Activated T-helper 1 cell treated with anti-CD3 and anti-CD28 coated beads, Interleukin-2, amount 50 U/mL, for 16 hours (primary cell): ENCODE measurements at places on chromosomes 7 and 10.
A peak's percentile ranks its signal among the peaks of the same experiment; 100 is the strongest.

DNA sequence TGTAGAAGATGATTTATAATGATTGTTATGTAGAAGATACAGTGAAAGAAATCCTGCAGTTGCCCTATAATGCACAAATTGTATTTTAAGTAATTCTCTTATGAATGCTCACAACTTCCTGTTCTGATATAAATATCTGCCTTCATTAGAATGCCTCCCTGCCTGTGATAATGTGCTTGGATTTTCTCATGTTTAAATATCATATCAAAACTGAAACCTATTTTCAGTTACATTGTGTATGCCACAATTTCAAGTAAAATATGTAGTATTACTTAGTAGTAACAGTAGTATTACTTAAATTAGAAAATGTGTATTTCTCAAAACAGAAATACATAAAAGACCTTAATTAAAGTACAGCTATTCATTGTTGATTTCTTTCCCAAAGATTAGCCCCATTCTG is 41.1 kb upstream of the TFEC start:
- no peak for DNase-seq

GRCh38 chr7:91320366-91321078 is 56.3 kb downstream of the FZD1 start:
- DNase-seq = no peak

DNA sequence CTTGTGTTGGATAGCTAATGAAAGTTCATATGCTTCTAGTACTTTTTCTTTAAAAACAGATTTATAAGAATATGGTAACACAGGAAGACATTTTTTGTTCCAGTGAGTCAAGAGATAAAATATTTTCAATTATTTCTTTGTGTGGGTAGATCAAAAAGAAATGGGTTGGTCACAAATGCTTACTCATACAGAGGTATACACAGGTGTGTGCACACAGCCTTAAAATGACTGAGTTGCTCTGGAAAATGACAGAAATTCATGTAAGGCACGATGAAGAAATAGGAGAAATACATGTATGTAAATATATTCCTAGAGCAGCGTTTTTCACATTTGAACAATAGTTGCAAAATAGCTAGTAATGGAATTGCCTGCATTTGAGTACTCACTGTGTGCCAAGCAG is 66.0 kb downstream of the ST7 start:
- no peak for DNase-seq

DNA sequence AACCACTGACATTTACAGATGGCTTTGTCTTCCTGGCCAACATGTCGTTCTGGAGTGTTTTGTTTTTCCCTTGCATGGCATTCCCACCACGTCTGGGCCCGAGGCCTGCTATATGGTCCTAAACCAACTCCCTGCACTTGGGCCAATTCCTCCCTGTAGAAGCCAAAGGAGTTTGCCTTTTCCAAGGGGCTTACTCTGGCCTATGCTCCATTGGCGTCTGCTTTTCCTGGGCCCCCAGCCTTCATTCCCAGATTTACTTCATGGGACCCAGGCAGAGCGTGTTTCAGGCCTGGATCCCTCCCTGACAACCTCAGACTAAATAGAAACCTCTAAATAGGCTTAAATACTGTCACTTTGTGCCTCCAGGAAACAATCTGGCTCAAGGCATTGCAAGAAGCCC is 60.7 kb downstream of the MINDY4 start:
- no peak for DNase-seq

- DNase-seq = no peak
Measured at GRCh38 chr10:34249634-34250033, 565.5 kb downstream of the PARD3 start.

DNA sequence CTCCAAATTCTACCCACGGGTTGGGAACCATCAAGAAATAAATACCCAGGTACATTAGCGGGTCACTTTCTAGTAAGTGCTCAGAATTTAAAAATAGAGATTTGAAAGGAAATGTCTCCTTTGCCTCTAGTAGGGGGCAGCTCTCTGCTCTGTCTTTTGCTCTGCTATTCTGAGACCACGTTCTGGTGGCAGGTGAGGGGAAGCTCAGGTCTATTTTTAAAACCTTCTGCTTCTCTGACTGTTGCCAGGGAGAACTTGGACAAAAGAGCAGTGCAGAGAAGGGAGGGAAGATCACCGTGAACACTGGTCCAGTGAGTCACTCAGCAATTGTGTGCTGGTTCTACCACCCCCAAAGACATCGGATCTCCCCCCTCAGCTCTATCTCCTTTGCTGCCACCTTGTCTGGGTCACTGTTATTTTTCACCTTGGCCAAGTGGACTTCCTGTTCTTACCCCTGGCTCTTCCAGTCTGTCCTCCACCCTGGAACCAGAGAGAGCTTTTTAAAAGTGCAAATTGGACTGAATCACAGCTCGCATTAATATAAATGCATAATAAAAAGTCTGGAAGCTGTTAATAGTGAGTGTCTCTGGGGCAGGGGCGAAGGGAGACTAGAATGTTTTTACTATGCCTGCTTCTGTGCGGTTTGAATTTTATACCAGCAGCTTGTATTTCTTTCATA is 72.4 kb upstream of the LOXL4 start:
- no peak for DNase-seq

DNA sequence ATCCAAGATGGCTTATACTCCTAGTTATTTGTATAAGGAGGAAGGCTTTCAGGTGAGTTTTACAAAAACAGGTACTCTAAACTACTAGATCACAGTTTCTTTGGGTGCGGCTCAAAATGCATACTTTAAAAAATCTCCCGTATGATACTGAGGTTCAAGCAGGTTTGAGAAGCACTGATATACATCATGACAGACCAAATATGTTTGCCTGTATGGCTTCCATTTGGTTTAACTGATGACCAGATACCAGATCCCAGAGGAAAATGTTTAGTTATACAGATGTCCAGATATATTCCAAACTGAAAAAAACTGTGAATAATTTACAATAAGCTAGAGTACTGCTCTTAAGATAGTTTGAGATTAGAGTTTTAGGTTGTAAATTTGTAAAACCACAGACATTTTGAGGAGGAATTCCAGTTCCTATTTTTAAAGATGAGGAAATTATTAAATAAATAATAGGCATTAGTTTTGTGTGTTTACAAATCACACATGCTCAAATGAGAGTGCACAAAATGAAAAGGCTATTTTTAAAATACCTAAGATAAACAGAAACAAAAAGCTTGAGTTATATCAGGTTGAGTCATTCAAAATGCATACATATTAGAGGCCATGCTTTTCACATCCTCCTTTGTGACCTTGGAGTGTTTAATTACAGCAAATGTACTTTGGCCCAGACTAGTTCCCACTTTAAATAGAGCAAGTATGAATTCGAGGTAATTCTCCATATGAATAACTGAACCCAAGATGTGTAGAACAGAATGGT is 60.5 kb downstream of the SEMA3C start:
- DNase-seq = no peak

DNA sequence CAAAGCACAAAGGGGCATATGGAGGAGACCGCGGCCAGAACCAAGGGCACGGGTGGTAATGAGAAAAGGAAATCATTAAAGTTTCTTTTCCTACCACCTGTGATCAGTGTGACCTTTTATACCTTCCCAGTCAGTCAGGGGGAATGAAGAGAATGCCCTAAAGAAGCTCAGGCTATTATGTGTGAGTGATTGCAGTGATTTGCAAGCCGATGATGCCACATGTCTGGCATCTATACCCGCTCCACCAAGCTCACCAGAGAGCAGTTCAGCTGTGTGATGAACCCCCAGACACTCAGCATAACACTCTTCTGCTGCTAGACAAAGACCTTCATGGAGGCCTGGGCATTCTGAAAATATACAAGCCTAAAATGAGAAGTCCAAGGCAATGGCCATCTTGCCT is 106.2 kb upstream of the AGK start:
- DNase-seq = no peak

GRCh38 chr7:155256081-155256760 is 41.5 kb upstream of the INSIG1 start:
- no peak for DNase-seq

DNA sequence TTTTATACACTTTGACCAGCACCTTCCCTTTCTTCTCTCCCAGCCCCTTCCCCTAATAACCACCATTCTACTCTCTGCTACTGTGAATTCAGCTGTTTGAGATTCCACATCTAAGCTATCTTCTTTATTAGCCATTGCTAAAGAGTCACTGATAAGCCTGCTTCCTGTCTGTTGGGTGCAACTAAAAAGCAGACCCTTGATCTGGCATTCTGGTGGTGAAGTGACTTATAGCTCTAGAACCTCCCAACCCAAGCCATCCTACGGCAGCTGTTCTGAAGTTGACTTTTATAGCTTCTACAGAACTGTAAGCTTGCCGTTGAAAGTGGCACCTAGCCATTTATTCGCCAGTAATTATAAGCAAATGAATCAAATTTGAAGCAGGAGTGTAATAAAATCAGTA is 105.6 kb downstream of the AHR start:
- DNase-seq = no peak

DNA sequence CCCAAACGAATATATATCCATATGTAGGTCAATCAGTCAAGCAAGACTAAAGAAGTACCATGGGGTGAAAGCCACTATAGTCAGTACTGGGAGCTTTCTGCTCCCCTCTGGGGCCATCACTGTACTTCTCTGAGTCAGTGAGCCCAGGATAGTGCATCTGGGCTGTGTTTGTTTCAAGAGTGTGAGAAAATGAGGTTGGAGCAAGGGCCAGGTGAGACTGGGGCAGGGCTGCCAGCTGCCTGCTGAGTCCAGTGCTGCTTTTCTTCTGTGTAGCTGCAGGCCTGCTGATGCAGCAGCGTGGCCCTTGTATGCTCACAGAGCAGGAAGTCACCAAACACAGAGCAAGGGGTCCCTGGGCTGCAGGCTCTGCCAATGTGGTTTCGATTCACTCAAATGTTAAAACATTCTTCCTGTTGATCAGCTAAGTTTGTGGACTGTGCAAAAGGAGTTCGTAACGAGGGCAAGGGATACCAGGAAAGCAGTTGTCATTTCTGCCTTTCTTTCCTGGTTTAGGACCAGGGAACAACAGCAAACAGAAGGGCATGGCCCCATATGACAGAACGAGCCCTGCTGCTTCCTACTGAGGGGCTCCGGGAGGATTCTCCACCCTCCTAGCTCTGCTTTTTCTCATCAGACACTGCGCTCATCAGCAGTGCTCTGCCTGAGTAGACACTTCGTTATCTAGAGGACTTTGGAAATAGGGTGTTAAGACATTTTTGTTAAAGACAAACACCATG is 65.4 kb upstream of the TNS3 start:
- no peak for DNase-seq

- DNase-seq = no peak
Measured at GRCh38 chr10:88791924-88792323, 10.6 kb upstream of the LIPM start.

DNA sequence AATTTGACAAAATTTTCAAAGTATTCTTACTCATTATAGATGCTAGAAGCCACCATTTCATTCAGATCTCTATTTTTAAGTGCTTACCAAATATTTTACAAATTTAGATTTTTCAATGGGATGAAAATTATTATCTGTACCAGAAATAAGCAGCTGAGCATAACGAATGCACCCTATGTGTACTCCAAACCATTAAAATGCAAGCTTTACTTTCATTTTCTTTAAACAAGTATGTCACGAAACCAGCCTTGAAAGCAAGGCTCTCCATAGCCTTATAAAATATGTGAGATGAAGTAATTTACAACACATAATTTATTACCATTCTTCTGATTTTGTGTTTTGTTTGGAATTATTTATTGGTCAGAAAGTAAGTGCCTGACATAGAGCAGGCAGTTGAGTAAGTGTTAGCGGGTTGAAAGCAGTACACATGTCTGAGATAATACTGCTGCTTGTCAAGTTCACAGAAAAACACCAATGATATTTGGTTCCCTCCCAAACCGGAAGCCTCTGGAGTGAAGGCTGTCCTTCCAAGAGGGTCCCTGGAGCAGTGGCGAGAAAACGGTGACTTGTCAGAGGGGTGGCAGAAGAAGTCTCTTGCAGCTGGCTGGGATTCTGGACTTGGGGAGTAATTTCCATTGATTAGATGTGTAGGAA is 322.7 kb upstream of the PFKP start:
- DNase-seq = no peak

DNA sequence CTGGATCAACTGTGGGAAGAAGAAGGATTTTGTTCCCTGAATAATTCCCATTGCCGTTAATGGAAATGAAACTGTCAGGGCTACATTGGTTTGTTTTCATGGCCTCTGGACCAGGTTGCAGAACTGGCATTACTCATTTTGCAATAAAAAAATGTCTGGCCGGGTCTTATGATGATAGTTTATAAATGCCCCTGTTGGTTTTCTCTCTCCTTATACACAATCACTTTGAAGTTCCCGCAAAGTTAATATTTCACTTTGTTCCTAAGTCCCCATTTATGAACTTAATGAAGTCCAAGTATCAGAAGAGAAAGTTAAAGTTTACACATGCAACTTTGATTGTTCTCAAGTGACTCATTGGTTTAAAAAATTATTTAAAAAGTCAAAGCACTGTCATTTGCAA is 150.7 kb upstream of the PRR15 start:
- DNase-seq = no peak

DNA sequence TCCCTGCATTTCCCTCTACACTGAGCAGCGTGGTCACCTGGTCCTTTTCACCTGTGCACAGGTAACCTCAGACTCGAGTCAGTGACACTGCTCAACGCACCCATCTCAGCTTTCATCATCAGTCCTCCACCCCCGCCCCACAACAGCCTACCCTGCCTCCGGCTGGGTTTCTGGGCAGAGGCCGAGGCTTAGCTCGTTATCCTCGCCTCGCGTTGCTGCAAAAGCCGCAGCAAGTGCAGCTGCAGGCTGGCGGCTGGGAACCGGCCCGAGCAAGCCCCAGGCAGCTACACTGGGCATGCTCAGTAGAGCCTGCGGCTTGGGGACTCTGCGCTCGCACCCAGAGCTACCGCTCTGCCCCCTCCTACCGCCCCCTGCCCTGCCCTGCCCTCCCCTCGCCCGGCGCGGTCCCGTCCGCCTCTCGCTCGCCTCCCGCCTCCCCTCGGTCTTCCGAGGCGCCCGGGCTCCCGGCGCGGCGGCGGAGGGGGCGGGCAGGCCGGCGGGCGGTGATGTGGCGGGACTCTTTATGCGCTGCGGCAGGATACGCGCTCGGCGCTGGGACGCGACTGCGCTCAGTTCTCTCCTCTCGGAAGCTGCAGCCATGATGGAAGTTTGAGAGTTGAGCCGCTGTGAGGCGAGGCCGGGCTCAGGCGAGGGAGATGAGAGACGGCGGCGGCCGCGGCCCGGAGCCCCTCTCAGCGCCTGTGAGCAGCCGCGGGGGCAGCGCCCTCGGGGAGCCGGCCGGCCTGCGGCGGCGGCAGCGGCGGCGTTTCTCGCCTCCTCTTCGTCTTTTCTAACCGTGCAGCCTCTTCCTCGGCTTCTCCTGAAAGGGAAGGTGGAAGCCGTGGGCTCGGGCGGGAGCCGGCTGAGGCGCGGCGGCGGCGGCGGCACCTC is at the start of the genes KLLN and PTEN:
TSS of gene KLLN (minus strand) at position 481 of the 891 bp plus-strand sequence. CDS start 1,046 bp downstream, outside the sequence.
TSS of gene PTEN (plus strand) at position 573 of the 891 bp plus-strand sequence. CDS start 845 bp downstream, outside the sequence.
- DNase-seq = peak; percentile 66

DNA sequence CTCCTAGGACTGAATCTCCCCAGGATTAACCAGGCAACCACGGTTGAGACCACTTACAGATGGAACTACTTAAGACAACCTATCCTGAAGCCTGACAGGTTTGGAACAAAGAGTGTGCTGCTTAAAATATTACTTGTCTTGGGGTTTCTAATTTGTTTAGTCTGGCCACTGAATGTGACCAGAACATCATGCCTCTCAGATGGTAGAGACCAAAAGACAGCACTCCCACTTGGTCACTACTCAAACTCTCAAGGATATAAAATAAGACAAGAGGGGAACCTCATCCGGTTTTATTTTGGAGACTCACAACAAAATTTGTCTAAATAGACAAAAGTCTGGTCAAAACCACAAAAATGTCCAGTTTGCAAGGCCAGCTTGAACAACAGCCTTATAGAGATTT is 15.3 kb downstream of the MRPL32 start:
- no peak for DNase-seq

GRCh38 chr7:127629268-127629854 is 11.4 kb upstream of the PAX4 start:
- DNase-seq = no peak
